ENCODE measurements at places on chromosomes 12 and 14.

- no peak for DNase-seq
These were observed 7.4 kb downstream of the TESPA1 start for GRCh38 chr12:54977155-54977554.

DNA sequence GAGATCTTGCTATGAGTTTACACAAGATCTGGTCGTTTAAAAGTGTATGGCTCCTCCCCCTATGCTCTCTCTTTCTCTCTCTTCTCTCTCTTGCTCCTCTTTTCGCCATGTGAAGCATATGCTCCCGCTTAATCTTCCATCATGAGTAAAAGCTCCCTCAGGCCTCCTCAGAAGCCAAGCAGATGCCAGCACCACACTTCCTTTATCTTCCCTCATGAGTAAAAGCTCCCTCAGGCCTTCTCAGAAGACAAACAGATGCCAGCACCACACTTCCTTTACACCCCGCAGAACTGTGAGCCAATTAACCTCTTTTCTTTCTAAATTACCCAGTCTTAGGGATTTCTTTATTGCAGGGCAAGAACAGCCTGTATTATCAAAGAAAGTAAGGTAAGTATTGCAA, 152.4 kb downstream of the SEC23A start:
- DNase-seq = no peak

GRCh38 chr12:82130762-82131161, 227.4 kb downstream of the CCDC59 start:
- DNase-seq = no peak

DNA sequence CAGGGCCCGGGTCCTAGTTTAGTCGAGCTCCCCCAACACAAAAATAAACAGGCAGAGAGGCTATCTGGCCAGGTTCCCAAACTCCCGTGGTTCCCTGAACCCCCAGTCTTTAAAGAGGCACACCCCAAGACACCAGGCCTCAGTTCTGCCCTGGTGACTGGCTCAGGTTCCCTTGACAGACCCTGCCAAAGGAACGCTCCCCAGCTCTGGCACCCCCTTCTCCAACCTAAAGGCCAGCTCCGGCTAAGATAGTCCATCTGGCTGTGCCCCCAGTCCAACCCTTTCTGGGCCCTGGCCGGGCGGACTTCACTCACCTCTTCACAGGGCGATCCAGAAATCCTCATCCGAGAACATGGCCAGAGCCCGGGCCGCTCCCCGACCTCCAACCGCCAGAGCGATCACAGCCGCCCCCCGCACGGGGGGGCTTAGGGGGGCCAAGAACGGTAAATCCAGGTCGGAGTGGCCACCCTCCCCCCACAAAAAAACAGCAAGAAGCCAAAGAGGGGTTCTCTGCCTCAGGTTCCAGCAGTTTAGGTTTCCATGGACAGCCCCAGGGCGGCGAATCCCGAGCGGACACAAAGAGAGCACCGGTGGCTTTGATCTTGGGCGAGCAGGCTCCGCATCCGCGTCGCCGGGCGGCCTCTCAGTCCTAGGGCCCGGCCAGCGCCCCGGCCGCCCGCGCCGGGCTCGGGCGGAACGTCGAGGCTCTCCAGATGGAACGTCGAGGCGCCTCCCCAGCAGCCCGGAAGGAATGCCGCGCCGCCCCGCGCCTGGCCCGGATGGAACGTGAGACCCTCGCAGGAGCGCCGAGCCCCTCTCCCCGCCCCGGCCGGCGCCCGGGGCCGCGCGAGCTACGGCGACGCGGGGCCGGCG, 1.1 kb downstream of the KMT2D start:
- peak; percentile 56 for DNase-seq

- DNase-seq = no peak
These were observed 7.2 kb downstream of the DTD2 start for GRCh38 chr14:31449971-31450610.

DNA sequence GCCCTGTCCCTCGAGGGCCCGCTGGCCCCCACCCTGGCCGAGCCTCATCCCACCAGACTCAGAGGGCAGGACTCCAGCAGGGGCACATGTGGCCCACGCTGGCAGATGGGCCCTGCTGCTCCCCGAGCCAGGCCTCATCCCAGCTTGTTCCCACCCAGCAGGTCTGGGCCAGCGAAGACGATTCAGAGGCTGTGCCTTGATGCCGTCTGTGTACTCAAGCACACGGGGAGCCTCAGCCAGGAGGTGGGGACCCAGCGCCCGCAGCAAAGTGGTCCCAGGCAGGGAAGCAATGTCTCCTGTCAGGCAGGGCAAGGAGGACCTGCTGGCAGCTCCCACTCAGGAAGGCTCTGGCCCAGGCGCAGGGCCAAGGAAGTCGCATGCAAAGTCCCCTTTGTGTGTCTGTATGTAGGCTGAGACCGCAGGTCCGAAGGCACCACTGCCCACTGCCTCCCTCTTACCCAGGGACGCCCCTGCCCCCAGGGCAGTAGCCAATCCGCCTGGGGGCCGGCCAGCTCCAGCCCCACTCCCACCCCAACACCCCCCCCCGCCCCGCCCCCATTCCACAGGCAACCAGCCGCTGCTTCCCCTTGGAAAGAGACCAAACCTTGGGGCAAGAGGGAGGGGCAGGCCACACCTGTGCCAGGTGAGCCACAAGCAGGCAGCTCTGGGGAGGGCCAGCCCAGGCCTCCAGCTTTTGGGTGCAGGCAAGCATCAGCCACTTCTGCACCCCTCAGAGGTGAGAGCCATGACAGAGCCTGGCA, 9.4 kb downstream of the DEGS2 start:
- DNase-seq = no peak

DNA sequence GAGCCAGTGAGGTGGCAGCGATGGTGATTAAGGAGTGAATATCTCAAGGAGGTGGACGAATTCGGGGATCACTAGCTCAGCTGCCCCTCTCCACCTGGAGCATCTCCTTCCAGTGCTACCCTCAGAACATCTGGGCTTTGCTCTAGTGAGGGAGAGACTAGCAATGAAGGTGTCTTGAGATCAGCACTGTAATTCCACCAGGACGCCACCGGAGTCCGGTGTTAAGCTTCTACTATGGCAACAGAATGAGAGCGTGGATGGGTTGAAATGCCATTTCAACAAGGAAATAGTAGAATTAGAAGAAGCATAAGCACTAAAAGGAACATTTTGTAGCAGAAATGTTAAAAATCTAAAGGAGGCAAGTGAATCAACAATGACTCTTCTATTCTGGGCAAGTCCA, 61.1 kb downstream of the NTF3 start:
- DNase-seq = no peak

DNA sequence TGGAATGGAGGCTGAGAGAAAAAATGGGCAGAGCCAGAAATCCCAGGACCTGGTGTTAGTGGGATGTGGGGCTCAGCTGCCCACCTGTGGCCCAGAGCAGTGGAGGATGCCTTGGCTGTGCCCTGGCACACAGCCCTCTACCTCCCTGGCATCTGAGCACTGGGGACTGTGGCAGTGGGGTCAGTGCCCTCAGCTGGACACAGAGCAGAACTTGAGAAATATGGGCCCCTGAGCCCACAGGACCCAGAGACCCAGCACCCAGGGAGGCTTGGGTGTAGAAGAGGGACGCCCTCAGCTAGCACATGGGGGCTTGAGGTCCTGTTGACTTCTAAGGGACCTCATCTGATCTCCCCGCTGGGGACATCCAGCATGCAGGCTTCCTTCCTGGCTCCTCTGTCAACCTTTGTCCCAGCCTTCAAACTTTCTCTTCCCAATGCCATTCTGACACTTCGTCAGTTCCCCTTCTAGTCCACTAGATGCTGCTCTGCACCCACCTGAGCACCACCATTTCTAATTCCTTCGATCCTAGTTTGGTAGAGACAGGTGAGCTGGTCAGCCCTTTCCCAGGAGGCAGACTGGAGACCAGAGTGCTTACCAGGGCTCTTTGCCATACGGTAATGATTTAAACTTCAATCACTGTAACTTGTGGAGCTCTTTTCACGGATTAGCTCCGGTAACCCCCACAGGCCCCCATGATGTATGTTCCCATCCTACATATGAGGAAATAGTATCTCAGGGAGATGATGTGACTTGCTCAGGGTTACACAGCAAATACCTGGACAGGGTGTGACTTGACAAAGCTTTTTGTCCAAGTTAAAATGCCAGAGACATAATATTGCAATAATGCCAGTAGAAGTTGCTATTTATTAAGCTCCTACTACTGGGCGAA, 143.7 kb downstream of the ASCL4 start:
- DNase-seq = no peak

- DNase-seq = no peak
These were observed 22.8 kb downstream of the ITPK1 start for GRCh38 chr14:93092606-93093556.

- DNase-seq = peak; percentile 56
These were observed at the start of gene PLEKHA5 for GRCh38 chr12:19129486-19130223. Gene PLEKHA5 (plus strand): TSS chr12:19129733. CDS start chr12:19129800, 67 bp downstream.

- DNase-seq = peak; percentile 62
These were observed 1.1 kb upstream of the PRKAG1 start for GRCh38 chr12:49019443-49020324.

DNA sequence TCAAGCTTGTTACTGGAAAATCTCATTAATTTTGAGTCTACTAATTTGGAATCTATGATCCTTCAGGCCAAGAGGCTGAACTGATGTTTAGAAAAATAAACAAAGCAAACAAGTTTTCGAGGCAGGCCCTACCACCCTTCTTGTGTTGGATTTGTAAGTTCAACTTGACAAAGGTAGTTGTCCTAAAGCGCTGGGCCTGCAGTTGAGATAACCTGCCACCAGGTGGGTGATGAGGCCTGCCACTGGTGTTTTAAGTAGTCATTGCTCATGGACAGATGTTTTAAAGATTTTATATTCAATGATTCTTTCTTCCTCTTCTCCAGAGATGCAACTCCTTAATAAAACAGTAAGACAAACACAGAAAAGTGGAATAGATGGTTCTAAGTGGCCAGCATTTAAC, 19.4 kb downstream of the ACVRL1 start:
- peak; percentile 71 for DNase-seq

DNA sequence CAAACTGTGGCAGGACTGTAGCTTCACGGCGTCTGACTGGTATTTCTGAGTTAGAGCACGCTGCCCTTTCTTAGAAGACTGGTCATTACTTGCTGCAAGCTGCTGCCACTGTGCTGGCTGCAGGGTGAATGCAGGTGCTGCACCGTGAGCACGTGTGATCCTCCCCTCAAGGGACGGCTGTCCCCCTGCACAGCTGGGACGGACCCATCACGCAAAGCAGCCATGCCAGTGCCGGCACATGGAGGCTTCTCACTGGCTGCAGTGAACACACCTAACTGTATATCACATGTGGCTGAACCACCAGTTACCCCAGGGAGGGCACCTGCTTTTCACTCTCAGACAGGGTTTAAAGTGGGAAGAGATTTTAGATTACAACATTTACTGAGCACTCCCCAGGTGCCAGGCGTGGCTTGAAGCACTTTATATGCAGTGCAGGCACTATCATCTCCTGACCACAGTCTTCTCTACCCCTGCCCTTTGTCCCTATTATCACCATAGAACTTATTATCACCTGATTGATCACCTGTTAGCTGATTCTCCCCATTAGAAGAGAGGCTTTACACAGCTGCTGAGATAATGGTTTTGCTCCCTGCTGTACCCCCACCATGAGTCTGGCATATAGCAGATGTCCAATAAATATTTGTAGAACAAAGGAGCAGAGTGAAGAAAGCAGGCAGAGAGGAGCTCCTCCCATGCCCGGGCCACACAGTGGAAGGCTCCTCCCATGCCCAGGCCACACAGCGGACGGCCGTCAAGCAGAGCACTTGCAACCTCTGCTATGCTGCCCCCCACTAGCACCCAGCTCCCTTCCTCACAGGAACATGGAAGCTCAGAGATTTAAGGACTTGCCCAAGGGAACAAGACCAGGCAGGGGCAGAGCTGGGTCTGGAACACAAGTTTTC, 25.9 kb downstream of the SLC25A47 start:
- DNase-seq = no peak

GRCh38 chr12:127489061-127489460, 777.9 kb upstream of the TMEM132C start:
- no peak for DNase-seq

- DNase-seq = no peak
These were observed 33.8 kb upstream of the PWP1 start for GRCh38 chr12:107651571-107652449.

DNA sequence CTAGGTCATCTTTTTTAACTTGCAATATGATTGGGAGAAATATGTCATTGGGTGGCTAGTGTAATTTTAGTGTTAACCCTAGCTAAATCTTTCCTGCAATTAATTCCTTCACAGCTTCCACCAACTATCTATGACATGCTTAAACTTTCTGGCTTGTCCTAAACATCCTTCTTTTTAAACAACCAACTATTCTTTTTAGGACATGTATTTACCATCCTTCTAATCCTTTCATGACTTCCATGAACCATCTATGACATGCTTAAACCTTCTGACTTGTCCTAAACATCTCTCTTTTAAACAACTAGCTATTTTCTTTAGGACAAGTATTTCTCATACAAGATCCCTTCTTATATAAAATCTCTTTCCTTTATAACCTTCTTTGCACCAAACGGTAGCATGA, 179.6 kb upstream of the PDZRN4 start:
- no peak for DNase-seq

GRCh38 chr14:76694106-76694505, 67.2 kb upstream of the VASH1 start:
- no peak for DNase-seq

DNA sequence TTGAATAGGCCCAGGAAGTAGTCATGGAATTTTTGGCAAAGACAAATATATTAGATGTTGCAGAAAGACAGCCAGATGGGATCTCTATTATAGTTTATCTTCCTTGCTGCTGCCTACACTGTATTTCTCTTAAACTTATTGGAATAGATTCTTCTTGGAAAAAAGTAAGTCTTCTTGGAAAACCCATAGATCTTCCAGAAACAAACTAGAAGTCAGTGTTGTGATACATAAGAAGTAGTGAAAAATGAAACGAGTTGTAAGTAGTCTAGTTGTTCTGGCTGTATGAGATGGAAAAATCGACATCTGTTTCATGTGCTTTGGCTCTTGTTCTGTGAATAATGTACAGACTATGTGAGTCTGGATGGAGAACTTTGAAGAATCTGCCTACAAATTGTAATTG, 29.0 kb downstream of the GLIPR1L2 start:
- no peak for DNase-seq

GRCh38 chr14:92277031-92277430, 45.9 kb upstream of the SLC24A4 start:
- no peak for DNase-seq

DNA sequence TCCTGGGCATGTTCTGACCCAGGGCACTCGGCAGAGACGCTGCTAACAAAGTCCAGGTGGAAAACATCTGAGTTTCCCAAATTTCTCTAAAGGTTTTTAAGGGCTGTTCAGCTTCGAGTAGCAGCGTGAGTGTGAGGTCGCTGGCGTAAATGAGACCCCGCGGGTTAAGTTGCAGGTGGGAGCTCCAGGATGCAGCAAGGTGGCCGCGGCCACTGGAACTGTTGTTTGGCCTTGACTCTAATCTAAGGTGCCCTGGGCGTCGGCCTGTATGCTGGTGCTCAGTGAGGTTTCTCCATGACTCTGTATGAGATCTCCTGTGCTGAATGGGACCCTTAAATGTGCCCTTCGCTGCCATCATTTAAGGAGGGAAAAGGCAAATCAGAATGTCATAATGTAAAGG, 50.7 kb downstream of the ELK3 start:
- peak; percentile 7 for DNase-seq

DNA sequence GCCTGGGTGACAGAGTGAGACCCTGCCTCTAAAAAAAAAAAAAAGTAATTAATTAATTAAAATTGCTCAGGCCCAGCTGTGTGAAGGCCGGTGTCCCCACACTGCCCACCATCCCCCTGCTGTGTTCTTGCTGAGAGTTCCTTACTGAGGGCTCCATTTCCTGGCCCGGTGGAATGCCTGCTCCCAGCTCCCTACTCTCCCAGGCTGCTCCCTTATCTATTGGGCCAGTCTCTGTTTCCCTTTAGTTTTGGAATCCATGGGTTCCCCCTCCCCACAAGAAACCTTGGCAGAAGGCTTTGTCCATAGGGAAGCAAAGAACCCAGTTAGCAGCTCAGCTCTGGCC, 19.0 kb downstream of the MLXIP start:
- DNase-seq = no peak
